ENCODE measurements at places on chromosomes 4 and X.

GRCh38 chr4:88225232-88226105 lies 58.9 kb downstream of the PPM1K start:
- peak; percentile 53 for DNase-seq

DNA sequence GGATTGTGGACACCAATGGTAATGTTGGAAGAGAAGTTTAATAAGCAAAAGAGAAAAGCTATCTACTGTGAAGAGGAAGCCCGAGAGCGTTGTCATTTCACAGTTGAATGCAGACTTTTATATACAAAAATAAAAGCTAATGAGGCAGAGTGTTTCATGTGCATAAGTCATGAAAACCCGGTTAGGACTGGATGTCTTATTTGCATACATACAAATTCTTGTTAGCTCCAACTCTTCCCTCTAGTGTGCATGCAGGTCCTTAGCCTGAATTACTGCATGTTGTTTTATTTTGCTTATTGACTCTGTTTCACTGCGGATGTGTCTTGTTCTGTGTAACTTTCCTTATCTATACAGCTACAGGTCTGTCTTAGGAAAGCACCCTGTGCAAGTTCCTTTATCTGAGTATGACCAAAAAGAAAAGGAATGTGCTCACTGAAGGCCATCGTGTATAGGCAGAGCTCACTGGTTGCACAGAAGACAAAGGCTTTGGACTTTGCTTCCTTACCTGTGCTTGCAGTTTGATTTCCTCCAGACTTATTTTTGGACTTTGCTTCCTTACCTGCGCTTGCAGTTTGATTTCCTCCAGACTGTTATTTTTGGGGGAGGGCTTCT lies 25.1 kb upstream of the UGT2B11 start:
- no peak for DNase-seq

- DNase-seq = peak; percentile 95
Observed at GRCh38 chrX:100649550-100650356, 5.8 kb downstream of the SRPX2 start.

GRCh38 chr4:41590591-41590990 lies 52.6 kb downstream of the LIMCH1 start:
- no peak for DNase-seq

- DNase-seq = peak; percentile 51
Observed at GRCh38 chr4:186701273-186701672, 22.4 kb downstream of the FAT1 start.

GRCh38 chrX:67714004-67714403 lies 170.2 kb downstream of the AR start:
- no peak for DNase-seq
